ENCODE measurements at places on chromosomes 3 and 15. TPM values are rescaled to one million over a fixed set of nuclear protein-coding genes. Genes with fewer than 3 reads are reported as not detected.

DNA sequence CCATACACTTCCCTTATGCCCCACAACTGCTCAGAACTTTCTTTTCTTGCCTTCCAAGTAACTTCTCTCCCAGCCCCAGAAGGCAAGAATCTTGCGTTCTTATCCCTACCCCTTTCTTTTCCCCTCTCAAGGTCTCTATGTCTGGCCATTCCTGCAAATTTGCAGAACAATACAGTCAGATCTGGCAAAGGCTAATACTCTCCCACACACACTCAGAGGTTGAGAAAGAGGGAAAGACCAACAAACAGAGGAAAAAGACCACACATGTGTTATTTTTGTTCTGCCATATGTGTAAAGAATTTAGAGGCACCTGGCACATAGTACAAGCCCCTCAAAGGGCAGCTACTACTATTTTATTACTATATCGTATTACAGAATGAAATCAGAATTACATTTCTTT is 25.7 kb downstream of the GJD2 start:
- no peak for DNase-seq
- H3K36me3 ChIP-seq: no peaks in the 10 kb centered on the region
- peaks cover 5% of the 10 kb centered on the region for H3K27me3 ChIP-seq
- H3K4me1 ChIP-seq: no peaks in the 10 kb centered on the region

DNA sequence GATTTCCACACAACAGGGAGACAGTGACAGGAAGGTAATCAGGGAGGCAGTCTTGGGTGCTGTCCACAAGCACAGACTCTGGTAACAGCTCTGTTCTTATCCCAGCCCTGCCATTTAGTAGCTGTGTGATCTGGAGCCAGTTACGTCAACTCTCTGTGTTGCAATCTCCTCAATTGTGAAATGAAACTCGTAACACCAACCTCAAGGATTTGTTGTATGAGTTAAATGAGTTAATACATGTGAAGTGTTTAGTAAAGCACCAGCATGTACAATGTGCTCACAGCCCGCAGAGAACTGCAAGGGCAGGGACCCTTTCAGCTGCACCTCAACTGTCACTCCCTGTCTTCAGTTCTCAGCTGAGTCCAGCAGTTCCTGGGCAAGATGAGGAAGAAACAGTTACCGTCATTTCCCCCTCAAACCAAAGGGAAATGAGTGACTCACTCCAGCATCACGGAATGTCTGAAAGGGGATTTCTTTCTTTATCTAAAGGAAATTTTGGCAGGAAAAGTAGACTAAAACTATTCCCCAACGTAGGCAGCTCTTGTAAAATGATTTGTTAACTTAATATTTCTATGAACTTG is 39.9 kb upstream of the MB21D2 start:
- peak; percentile 79 for DNase-seq
- no peaks in the 10 kb centered on the region for H3K4me1 ChIP-seq
- H3K4me3 ChIP-seq: no peak overlapping the region

GRCh38 chr15:70870051-70870450 is 16.1 kb upstream of the LARP6 start:
- no peaks in the 10 kb centered on the region for H3K27me3 ChIP-seq
- H3K27ac ChIP-seq: no peak overlapping the region
- no peak overlapping the region for H3K4me3 ChIP-seq
- DNase-seq: no peak
- H3K4me1 ChIP-seq: no peaks in the 10 kb centered on the region

GRCh38 chr3:155555479-155556060 is 189.3 kb downstream of the PLCH1 start:
- no peaks in the 10 kb centered on the region for H3K4me1 ChIP-seq
- H3K27me3 ChIP-seq: no peaks in the 10 kb centered on the region
- no peak overlapping the region for H3K27ac ChIP-seq
- no peak overlapping the region for H3K4me3 ChIP-seq

DNA sequence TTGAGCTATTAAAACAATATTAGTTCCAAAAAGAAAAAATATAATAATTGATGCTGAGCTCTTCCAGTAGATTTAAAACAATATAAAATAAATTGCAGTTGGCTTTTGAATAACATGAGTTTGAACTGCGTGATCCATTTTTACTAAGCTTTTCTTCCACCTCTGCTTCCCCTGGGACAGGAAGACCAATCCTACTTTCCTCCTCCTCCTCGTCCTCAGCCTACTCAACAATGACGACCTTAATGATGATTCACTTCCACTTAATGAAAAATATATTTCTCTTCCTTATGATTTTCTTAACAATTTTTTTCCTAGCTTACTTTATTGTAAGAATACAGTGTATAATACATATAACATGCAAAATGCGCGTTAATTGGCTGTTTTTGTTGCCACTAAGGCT is 78.9 kb upstream of the THRB start:
- no peaks in the 10 kb centered on the region for H3K27me3 ChIP-seq
- no peak overlapping the region for H3K27ac ChIP-seq
- H3K4me3 ChIP-seq: no peak overlapping the region
- DNase-seq: no peak

DNA sequence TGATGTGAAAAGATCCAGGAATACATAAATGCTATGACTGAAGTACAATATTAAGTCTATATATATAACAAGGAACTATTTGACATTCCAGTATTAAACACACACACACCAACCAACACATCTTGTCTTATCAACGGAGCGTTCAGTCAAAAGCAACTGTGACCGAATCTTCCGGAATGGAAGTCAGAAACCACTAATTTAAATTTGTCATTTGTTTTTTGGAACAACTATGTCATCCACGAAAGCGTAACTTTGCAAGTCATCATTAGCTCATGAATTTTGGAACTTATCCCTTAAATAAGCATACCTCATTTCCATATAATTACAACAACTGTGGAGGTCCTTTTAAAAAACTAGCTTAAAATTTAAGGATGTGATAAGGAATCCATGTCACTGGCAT is 5.0 kb downstream of the ZNF385D start:
- H3K27me3 ChIP-seq: peaks cover 39% of the 10 kb centered on the region
- peaks cover 11% of the 10 kb centered on the region for H3K4me1 ChIP-seq
- DNase-seq: no peak

GRCh38 chr3:31319332-31319731 is 213.4 kb upstream of the STT3B start:
- H3K27me3 ChIP-seq: no peaks in the 10 kb centered on the region
- no peaks in the 10 kb centered on the region for H3K4me1 ChIP-seq
- H3K4me3 ChIP-seq: no peak overlapping the region
- no peak overlapping the region for H3K27ac ChIP-seq
- DNase-seq: no peak
- no peaks in the 10 kb centered on the region for H3K36me3 ChIP-seq

DNA sequence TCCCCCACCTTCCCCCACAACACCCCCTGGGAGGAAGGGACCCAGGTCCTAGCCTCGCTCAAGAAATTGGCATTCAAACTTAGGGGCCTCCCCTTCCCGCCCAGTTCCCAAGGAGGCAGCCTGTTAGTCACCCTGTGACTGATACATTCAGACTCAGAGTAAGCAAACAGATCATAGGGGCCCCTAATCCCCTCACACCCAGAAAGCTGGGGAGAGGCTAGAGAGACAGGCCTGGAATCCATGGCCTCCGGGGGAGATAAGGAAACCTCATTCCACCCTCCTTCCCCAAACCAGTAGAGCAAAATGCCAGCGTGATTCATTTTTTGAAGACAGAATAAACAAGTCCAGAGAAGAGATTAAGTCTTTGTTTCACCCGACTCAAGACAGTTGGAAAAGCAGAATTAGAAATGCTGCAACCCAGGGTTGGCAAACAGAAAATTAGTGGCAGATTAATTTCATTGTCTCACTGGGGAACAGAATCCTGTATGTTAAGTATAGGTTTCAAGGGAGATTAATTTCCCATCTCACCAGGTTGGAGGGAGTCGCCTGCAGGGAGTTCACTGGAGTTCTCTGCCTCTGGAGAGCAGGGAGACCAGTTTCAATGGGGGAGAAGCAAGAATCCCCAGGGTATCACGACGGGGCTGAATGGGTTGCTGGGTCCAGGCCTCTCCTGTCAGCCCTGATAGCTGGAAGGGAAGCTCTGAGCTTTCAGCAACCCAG is 268.3 kb downstream of the UACA start:
- H3K4me1 ChIP-seq: no peaks in the 10 kb centered on the region
- H3K4me3 ChIP-seq: no peak overlapping the region
- no peak overlapping the region for H3K27ac ChIP-seq
- H3K36me3 ChIP-seq: no peaks in the 10 kb centered on the region
- no peak for DNase-seq

Gene ATP6V1A
- 29.0 TPM for total RNA-seq

Gene HRG
- not detected for total RNA-seq

Gene CXCR6
- total RNA-seq: 0.36 TPM

Gene APOD
- 23.5 TPM for total RNA-seq

All from sigmoid colon (tissue), 7 donors.